Left kidney (tissue), 8 donors: ENCODE measurements at places on chromosomes 2 and 18.

- no peak for DNase-seq
Measured at GRCh38 chr2:216849987-216850386, 9.9 kb downstream of the TNP1 start.

DNA sequence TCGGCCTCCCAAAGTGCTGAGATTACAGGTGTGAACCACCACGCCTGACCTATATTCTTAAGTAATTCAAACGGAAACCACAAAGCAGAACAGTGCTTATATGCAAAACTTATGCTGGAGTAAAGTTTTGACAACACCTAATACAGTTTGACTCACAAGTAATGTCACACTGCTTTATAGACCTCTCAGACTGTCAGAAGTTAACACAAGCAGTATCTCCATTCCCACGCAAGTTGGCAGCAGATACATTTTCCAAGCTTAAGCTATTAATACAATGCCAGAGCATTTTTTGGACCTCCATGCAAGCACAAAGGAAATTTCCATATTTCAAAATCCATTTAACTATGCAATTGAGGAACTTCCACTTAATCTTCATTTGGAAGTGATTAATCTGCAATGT is 21.0 kb upstream of the SANBR start:
- no peak for DNase-seq

GRCh38 chr2:239025951-239026461 is 178.1 kb downstream of the TWIST2 start:
- no peak for DNase-seq

- DNase-seq: no peak
Measured at GRCh38 chr18:37846996-37847395, 281.4 kb upstream of the CELF4 start.

DNA sequence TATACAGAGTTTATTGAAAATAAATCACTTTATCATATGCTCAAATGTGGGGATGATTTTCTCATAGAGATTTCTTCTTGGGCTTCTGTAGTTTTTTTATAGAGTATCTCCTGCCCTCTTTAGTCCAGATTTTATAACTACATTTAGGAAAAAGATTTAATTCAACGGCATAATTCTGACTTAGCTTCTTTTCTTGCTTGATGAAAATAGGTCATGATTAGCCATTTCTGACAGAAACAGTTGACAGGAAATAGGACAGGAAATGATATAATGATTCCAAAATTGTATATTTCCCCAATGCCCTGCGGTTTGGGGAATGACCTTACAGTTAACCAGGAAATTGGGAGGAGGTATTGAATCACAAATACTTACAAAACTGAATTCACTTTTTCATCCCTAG is 1531.9 kb upstream of the ACVR2A start:
- DNase-seq: no peak

DNA sequence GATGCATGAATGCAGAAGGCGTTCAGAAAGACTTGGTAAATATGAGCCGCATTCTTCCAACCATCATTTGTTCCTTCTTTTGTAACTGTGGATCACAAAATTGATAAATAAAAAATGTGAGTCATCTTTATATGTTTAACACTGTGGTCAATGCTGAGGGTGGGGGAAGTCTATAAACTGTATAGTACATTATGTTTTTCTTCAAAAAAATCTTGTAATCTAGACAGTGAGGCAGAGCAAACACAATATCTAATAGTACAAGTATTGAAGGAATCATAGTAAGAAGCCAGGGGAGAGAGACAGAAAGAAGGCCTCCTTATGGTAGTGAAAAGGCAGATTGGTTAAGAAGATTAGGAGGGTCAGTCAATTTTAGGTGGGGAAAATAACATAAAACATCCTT is 30.7 kb upstream of the CALCRL start:
- DNase-seq: no peak

DNA sequence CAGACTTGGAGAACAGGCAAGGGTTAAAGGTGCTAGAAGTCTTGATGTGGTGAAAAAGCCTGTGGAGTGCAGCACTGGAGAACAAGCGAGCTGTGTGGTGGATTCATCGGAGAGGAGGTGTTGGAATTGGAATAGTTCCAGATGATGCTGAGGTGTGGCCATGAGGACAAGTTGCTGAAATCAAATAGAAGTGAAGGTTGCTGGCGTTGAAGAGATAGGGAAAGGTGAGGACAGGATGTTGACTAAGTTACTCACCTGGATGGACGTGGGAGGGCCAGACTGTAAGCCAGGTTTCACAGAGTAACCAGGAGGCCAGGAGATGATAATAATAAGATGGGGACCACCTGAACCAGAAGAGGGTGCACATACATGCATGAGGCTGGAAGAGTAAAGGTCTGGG is 173.4 kb downstream of the DIS3L2 start:
- DNase-seq: no peak

DNA sequence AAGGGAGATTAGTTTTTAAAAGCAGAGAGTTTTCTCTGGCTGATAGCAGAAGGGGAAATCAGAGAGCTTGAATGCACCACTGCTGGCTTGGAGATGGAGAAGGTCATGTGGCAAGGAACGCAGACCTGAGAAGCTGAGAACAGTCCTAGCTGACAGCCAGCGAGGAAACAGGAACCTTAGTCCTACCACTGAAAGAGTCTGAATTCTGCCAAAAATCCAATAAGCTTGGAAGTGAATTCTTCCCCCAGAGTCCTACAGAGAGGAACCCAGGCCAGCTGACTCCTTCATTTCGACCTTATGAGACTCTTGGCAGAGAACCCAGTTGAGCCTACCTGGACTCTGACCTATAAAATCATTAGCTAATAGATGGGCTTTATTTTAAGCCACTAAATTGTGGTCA is 371.9 kb upstream of the TNP1 start:
- DNase-seq: no peak

- no peak for DNase-seq
Measured at GRCh38 chr18:77168811-77169311, 36.3 kb upstream of the MBP start.
